ENCODE measurements at places on chromosomes 5 and 9.

- no peak for DNase-seq
Measured at GRCh38 chr5:137345396-137345795, 153.7 kb downstream of the SPOCK1 start.

- no peak for DNase-seq
Measured at GRCh38 chr5:42531611-42532010, 108.4 kb downstream of the GHR start.

GRCh38 chr5:15610216-15610615 lies 110.2 kb downstream of the FBXL7 start:
- DNase-seq: no peak

GRCh38 chr5:359301-359897 lies 37.9 kb downstream of the AHRR start:
- DNase-seq: no peak
